Foreskin fibroblast (primary cell): ENCODE measurements at places on chromosomes 6 and 20.

DNA sequence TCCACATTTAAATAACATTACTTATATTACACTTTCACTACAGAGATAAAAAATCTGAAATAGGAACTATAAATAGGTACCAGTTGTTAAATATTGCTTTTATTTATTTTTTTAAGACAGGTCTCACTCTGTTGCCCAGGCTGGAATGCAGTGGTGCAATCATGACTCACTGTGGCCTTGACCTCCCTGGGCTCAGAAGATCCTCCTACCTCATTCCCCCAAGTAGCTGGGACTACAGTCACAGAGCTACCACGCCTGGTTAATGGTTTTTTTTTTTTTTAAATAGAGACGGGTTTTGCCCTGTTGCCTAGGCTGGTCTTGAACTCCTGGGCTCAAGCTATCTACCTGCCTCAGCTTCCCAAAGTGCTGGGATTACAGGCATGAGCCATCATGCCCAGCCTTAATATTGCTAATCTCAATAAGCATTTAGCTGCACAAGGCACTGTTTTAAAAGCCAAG lies 17.3 kb downstream of the EEF1E1 start:
- DNase-seq = peak; percentile 95

DNA sequence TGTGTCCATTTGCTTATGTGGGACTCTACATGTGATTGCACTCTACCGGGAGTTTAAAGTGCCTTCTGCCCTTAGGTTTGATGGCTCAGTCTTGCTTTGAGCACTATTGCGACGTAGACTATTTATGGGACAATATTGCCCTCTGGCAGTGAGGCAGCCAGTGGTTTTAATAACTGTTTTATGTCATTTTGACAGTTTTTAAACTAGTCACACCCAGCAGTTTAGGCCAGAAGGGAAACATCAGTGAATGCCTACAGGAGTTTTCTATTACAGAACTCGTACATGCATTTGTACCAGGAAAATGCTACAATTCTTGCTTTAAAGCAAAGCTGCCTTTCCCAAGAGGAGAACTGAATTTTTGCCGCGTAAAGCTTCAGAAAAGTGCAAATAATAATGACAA lies 813.7 kb downstream of the KIF16B start:
- peak; percentile 21 for DNase-seq

- DNase-seq = peak; percentile 66
These were observed 118.9 kb upstream of the SMLR1 start for GRCh38 chr6:130708338-130708737.

GRCh38 chr20:64214952-64215351 lies 40.6 kb upstream of the PCMTD2 start:
- DNase-seq = no peak

GRCh38 chr6:108350528-108350927 lies 55.7 kb downstream of the AFG1L start:
- DNase-seq = no peak

DNA sequence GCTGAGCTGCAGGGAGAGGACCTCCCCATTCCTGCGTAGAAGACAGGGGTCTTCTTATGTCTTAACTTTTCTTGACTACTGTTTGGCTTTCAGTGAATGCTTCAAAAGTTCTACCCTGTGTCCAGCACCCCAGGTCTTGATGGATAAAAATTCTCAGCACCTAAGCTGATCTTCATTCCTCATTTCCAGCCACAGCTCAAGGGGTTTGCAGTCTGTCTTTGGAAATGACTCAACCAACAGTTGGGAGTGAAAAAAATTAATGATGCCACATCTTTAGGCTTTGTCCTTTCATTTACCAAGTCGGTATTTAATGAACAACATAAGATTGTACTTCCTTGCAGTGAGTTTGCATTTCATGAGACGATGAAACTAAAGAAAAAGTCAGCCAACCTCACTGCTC lies 40.3 kb downstream of the PRDM1 start:
- no peak for DNase-seq

DNA sequence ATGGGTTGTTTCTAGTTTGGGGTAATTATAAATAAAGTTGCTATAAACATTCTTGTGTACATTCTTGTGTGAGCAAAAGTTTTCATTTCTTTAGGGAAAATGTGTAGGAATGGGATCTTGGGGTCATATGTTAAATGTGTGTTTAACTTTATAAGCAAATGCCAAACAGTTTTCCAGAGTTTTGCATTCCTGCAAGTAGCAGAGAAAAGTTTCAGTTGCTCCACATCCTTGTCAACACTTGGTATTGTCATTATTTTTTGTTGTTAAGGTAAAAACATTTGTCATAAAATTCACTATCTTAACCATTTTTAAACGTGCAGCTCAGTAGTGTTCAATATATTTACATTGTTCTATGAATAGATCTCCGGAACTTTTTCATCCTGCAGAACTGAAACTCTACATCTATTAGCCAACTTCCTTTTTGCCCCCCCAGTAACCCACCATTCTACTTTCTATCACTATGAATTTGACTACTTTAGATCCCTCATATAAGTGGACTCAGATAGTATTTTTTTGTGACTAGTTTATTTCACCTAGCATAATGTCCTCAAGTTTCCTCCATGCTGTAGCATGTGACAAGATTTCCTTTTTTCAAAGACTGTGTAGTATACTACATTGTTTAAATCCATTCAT lies 48.4 kb downstream of the PHACTR2 start:
- no peak for DNase-seq

DNA sequence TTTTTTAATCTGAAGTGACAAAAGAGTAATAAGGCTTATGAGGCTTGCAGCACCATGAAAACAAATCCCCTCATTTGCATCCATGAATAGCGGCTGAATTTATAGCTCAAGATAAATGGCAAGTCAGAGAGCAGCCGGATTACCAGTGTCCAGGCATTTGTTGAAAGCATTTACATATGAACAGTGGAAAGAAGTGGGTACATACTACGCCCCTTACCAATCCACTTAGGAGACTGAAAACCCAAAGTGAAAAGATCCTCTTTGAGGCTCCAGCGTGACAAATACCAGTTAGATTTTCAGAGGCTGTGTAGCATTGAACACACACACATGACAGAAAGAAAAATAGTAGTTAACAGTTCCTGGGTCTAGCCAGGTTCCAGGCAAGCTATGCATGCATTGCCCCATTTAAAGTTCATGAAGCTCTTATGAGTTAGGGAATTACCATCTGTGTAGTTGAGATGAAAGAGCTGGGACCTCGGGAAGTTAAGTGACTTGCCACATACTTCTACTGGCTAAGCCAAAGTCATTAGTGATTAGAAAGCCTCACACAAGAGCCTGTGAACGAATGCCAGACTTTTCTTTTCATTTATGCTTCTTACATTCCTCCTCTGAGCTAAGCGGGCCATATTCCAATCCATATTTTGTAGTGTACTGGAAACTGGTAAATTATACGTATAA lies 28.3 kb upstream of the NHSL1 start:
- DNase-seq = no peak

- DNase-seq = peak; percentile 70
These were observed 57.8 kb upstream of the TPD52L1 start for GRCh38 chr6:125095580-125096301.

DNA sequence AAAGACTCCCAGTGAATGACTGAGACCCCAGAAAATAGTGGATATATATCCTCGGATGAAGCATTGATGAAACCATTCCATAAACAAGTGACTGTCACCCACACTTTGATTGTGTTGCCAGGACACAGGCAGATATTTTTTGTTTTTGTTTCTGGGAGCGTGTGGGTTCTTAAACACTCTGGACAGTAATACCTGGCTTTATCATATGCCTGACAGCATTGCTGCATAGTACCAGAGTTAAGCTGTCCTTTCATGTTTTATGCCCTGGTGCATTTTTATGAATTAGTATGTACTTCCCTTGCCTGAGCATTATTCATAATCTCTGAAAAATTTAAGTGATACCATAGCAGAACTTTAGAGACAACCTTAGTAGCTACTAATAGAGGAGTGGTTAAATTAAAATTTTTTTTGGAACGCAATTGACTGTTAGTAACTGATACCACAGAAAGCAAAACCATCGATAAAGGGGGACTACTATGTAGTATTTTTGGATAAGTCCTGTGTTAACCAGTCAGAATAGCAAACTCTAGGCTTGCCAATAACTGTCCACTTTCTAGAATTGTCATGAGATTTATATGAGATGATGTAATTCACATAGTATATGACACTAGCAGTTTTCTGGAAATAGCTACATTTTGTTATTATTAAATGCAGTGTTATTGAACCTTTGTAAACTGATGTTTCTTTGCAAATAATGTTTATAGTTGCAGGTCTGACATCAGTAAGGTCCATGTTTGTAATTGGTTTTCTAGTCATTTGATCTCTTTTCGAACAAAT lies 30.4 kb downstream of the SENP6 start:
- no peak for DNase-seq

GRCh38 chr6:37279366-37280134 lies 21.6 kb upstream of the TMEM217 start:
- peak; percentile 60 for DNase-seq
